ENCODE measurements at places on chromosomes 13 and 19.

GRCh38 chr19:12331211-12331941 lies 2.1 kb downstream of the ZNF563 start:
- DNase-seq = no peak

DNA sequence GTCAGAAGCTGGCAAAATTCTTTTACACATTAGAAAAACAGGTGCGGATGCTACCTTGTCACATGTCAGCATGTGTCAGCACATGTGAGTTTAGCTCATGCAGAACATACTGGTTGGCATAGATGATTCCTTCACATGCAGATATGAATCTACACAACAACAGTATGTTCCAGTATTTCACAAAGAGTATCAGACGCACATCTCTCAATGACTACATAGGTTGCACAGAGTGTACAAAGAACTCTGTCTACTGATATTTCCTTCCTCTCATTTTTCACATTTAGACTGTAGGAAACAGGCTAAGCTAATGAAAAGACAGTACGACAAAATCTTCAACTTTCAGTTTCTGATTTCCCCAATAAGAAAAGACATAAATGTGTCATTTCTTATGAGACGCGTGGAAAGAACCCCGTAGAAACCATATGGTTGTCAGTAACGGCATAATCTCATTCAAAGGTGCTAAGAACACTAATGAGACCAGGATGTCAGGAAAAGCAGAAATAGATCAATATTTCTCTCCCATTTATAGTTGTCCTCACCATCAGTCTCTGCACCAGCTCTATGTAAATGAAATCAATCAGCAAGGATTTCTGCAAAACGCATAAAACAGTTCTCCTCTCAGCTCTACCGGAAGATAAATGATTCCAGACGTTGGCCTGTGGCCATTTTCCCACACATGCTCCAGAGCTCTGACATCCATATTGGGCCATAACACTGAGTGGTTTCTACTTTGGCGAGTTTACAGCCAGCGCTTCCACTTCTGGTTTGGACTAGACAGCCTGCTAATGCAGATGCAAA lies 81.2 kb downstream of the STARD13 start:
- peak; percentile 97 for DNase-seq

DNA sequence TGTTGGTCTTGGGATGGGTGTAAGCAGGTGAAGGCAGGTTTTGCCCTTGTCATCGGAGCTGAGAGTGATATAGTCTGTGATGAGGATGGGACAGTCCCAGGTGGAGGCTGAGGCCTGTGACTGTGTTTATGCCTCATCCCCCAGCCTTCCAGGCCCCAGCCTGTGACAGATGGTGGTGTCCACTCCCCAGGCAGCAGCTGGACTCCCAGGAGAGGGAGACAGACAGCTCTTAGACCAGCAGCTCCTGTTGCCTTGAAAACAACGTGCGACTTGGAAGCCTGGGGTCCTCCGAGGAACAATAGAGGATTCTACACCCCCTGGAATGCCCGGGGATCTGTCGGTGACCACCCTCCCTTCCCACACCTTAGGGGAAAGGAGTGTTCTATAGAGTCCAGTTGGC lies 63.8 kb downstream of the CHST8 start:
- DNase-seq = no peak

- no peak for DNase-seq
These were observed 6.6 kb upstream of the C1QTNF9B start for GRCh38 chr13:23903906-23904280.

DNA sequence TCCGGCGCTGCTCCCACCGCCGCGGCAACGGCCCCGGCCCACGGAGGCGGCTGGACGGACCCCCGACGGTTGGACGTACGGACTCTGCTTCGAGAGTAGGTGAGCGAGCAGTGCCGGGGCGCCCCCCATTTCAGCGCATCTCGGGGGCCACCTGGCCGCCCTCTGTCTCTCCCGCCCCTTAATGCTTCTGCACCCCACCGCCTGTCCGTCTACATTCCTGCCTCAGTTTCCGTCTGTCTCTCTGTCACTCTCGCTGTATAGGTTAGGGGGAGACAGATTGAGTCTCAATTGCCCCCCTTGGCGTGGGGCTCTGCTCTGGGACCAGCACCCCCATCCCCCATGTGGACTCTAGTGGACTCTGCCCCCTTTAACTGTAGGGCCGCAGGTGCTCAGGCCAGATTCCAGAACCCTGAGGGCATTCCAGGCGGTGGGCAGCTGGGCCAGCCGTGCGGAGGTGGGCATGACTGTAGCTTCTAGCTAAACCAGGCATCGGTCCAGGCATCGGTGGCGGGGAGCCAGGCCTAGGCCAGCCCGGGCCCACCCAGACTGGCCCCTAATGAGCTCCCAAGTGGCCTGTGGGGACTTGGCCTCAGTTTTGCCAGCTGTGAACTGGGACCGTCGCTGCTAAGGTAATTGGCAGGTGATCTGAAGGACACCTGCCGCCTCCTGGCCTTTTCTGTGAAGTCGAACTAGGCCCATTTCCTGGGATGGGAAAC lies 373 bp downstream of the TNFAIP8L1 start:
- no peak for DNase-seq

GRCh38 chr13:111166882-111167675 lies 52.0 kb downstream of the ARHGEF7 start:
- DNase-seq = no peak
